CD4-positive, alpha-beta memory T cell (primary cell): ENCODE measurements at places on chromosomes 12 and 14.

GRCh38 chr12:113070117-113070906 is 13.8 kb downstream of the DTX1 start:
- DNase-seq = no peak

DNA sequence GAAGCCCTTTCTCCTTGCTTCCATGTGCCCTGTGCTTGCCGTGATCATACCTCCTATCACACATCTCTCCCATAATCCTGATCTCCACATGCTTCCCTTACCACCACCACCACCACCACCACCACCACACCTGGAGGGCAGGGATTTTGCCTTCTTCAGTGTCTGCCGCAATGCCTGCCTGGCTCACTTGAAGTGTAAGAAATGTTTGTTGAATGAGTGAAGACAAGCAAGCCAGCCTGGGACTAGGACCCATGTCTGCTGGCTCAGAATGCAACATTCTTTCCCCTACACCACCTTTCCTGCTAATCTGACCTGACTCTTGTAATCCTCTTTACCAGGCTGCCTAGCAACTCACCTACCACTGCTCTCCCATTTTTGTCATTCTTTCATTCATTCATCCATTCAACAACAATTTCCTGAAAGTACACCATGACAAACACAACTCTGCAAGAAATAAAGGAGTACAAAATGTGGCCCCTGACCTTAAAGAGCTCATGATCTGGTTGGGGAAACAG is 3.5 kb upstream of the NID2 start:
- DNase-seq = no peak

DNA sequence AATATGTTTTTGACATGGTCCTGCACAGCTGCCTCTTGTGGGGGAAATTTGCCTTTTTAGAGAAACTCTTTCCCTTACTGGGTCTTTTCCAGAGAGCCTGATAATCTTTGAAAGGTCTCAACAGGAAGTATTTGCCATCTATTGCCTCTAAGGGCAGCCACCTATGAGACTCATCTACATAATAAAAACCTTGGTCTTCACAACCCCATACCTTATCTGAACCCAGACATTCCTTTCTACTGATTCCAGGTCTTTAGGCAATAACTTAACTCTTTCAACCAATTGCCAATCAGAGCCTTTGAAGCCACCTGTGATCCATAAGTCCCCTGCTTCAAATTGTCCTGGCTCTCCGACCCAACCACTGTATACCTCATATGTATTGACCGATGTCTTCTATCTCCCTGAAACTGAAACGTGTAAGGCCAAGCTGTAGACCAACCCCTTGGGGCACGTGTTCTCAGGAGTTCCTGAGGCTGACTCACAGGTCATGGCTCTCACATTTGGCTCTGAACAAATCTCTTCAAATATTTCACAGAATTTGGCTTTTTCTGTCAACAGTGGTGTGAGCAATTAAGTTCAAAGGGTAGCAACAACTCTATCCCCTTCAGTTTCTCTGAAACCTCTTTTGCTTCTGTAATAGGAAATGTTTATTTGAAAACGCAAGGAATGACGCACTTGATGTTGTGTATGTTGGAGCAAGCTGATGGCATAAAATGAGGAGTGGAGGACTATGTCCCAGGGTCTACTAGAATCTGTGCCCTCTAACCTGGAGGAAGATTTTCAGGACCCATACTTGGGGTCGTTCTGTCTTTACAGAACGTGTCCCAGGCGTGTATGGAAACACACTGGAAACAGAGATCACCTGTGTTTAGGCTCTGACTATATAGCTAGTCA is 49.2 kb upstream of the EIF5 start:
- no peak for DNase-seq

- no peak for DNase-seq
Measured at GRCh38 chr14:103232831-103233319, 101.2 kb upstream of the EIF5 start.

GRCh38 chr12:89083491-89083890 is 268.8 kb downstream of the DUSP6 start:
- no peak for DNase-seq

- no peak for DNase-seq
Measured at GRCh38 chr12:81231574-81232368, 153.9 kb downstream of the ACSS3 start.

DNA sequence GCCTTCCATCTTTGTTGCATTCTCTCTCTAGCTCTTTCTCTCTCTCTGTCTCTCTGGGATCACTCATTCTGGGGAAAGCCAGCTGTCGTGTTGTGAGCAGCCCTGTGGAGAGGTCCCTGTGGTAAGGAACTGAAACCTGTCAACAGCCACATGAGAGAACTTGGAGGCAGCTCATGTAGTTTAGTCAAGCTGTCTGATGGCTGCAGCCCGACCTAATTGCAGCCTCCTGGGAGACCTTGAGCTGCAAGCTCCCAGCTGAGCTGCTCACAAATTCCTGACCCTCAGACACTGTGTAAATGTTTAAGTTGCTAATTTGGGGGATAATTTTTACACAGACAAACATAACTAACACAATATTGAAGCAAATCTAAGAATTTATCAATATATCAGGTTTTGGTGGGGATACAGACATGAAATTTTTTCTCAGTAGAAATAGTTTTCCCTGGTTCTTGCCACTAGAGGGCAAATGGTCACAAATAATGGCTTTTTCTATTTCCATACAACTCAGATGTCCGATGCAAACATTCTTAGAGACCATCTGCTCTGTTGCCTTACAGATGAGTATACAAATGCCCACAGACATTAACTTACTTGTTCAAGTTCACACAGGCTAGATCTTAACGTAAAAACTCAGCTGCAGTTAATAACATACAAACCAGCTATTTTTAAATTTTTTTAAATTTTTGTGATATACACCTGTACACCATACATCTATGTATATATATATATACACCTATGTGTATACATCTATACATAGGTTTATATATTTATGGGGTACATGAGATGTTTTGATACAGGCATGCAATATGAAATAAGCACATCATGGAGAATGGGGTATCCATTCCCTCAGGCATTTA is 15.5 kb upstream of the KRR1 start:
- peak; percentile 42 for DNase-seq

GRCh38 chr12:88723219-88723618 is 142.9 kb upstream of the KITLG start:
- no peak for DNase-seq

DNA sequence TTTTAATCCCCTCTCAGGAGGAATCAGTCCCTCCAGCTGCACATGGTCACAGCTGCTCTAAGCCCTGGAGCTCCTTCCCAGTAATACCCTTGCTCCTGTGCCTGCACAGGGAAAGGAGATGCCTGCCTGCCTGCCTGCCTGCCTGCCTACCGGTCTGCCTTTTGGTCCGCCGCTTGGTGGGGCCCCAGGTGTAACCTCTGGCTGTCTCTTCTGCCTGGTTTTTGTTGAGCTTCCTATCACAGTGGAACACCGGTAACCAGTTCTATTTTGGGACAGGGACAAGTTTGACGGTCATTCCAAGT is 99.8 kb downstream of the DAD1 start:
- DNase-seq = no peak

GRCh38 chr14:50001151-50001998 is 108.5 kb downstream of the ARF6 start:
- peak; percentile 77 for DNase-seq

DNA sequence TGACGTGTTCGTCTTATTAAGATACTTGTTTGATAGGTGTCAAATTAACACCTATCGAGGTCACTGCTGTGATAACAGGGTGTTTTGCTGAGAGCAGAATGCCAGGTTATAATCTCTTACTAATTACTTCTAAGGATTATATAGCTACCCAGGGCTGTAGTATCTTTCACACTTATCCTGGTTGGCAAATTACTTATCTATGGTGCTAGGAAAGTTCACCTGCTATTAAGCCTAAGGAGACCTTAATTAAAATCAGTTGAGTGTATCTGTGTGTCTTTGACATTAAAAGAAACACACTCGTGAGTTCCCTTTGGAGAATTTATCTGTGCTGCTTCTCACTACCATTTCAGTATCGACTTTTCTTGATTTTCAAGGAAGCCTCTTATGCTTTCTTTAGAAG is 301.6 kb upstream of the SLC16A7 start:
- no peak for DNase-seq

GRCh38 chr12:105724641-105725040 is 394.1 kb downstream of the C12orf75 start:
- DNase-seq = no peak

- DNase-seq = no peak
Measured at GRCh38 chr12:131353376-131353775, 357.5 kb upstream of the SFSWAP start.

- DNase-seq = peak; percentile 25
Measured at GRCh38 chr14:102508410-102508773, 1.2 kb downstream of the ANKRD9 start.

DNA sequence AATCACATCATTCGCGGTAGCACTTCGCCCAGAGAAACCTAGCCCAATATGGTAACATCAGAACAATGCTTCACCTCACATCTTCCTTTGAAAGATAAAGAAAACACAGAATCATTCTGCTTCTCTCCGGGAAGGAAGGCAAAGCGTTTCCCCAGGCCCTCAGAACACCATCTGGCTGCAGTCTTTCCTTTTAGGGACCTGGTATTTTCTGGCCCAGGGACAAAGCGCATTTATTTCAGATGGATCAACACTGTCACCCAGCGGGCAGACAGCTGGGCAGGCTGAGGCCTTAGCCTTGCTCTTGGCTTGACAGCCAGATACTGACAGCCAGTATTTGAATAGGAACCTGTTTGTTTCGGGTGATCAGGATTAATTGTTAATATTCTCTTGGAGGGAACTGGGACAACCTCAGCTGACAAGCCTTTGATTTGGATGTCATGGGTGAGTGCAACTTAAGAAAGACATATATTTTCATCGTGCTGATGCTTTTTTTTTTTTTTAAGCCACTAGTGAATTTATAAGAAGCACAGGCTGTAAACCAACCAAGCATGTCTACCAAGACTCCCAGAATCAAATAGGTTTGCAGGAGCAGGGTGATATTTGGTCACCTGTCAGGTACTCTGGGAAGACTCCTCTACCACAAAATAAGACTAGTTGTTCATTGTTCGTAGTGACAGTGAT is 118.9 kb downstream of the VEZT start:
- no peak for DNase-seq

DNA sequence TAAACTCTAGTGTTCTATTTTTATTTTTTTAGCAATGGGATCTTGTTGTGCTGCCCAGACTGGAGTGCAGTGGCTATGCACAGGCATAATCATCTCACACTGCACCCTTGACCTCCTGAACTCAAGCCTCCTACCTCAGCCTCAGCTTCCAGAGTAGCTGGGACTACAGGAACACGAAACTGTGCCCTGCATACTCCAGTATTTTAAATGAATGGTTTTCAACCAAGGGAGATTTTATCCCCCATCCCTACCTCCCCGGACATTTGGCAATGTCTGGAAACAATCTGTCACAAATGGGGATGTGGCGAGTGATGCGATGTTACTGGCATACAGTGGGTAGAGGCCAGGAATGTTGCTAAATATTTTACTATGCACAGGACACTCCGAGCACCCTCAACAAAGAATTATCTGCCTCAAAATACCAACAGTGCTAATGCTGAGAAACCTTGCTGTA is 2.1 kb downstream of the CBX5 start:
- DNase-seq = no peak

DNA sequence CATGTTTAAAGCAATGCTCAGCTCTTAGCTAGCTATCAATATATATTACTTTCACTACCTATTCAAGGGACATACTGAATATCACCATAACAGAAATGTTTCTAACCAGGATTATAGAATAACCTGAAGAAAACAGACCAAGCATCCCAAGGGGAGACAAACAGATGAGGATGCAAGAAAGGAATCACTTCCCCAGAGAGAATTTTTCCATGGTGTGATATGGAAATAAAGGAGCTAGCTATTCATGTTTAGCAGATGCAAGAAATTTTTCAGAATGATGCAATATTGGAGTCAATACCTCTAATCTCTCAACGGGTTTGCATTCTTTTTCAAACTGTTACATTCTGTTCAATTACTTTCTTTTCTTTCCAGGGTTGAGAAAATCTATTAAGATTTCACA is 538.9 kb upstream of the FLRT2 start:
- DNase-seq = no peak

DNA sequence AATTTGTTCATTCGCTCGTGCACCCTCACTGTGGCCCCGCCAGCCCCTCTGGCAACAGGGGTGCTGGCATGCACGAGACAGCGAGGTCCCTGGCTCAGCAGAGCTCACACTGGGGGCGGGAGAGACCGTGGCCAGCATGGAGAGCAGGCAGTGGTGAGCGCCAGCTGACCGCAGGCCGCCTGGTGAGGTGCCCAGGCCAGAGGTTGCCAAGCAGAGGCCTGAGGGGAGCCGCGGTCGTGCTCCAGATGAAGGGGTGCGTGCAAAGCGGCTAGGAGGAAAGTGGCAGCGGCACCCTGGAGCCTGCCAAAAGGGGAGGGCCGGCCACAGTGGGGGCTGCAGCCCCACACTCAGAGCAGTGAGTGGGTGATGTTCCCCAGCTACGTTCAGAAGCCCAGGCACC is 56.1 kb downstream of the CDC42BPB start:
- no peak for DNase-seq

DNA sequence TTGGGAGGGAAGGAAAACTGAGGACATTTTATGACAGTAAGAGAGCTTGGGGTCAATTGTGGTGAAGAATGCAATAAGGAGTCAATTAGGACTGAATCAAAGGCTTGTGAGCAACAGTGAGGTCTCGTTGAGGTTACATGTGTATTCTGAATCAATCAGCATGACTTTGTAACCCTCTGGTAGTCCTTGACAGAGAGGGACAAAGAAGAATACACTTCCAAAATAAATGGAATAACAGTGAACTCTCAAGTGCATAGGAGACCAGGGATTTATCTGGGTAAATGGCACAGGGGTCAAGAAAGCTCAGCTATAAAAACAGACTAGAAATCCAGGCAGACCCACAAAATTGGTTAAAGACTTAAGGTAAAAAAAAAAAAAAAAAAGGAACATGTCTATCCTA is 85.1 kb upstream of the NAV3 start:
- DNase-seq = no peak

- DNase-seq = no peak
Measured at GRCh38 chr14:34750670-34751069, 36.3 kb upstream of the CFL2 start.

DNA sequence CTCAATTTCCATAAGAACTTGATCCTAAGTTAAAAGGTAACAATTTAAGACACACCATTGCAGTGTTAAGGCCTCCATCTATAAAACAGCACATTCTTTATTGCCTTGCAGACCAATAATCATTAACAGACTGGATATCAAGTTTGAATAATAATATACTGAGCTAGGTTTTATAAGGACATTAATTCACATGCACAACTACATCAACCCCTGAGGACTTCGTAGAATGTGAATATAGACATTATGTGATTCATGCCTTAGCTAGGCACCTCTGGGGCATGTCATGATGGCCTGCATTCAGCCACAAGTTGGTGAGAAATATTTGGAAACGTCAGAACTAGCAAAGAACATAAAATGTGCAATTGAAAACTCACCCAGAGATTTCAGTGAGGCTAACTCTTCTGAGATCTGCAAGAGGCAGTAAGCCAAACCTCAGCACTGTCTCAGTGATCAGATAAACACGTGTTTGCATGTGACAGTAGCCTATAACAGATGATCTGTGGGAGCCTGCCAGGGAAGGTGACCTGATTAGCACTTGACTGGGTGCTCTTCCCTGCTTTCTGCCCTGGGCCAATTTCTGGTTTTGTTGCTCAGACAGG is 492.2 kb downstream of the FLRT2 start:
- DNase-seq = no peak
